Type B pancreatic cell (in vitro differentiated cells): ENCODE measurements at places on chromosomes 2 and 18. TPM values are rescaled to one million over a fixed set of nuclear protein-coding genes. Genes with fewer than 3 reads are reported as not detected.

GRCh38 chr2:46257476-46257875 lies 39.7 kb upstream of the EPAS1 start:
- no peak for DNase-seq

GRCh38 chr2:195419033-195419432 lies 238.0 kb upstream of the SLC39A10 start:
- no peak for DNase-seq

- DNase-seq: no peak
Observed at GRCh38 chr2:69975136-69975852, 13.9 kb upstream of the ASPRV1 start.

GRCh38 chr2:165402162-165402561 lies 67.3 kb upstream of the CSRNP3 start:
- no peak for DNase-seq

GRCh38 chr18:7535436-7536205 lies 31.5 kb upstream of the PTPRM start:
- no peak for DNase-seq

DNA sequence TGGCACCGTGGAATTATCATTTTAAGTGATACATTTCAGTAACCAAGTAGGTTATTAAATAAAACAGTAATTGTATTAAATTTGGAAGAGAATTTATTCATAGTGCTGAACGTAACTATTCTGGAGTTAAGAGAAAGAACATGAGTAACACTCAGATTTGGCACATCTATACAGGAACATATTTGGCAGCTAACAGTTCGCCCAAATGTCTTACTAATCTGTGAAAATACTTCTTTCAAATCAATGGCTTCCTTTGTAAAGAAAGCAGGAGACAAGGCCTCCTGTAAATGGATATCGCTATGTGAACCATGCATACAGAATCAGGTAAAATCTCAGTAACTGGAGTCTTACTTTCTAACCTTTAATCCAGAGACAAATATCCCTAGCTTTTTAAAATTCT lies 64.4 kb downstream of the ZNF516 start:
- no peak for DNase-seq

DNA sequence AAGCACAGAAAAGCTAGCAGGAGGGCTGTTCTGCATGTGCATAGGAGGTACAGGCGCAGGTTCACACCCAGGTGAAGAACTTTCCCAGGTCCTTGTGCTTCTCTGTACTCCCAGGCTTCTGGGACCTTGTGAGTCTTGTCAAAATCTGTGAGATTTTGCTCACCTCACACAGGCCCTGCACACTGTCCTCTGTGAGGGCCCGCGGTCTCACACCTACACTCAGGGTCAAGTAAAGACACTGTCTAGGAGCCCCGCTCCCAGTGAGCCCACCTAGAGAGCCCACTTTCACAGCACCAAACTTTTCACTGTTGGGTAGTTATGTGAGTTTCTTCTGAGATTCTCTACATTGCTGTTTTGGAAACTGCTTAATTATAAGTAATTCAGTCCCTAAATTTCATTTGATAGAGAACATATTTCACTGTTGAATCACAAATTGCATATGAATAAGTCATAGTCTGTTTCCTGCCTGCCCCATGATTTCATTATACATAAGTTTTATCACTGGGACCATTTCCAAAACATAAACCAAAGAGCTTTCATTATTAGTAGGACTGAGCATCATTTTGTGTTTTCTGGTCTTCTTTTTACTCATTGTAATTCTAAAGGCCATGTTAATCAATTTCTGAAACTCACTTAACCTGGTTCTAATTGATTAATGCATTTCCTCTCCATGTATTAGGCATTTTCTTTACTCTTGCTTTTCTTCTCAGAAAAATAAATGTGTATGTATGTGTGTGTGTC lies 234.2 kb upstream of the SPOPL start:
- DNase-seq: no peak

DNA sequence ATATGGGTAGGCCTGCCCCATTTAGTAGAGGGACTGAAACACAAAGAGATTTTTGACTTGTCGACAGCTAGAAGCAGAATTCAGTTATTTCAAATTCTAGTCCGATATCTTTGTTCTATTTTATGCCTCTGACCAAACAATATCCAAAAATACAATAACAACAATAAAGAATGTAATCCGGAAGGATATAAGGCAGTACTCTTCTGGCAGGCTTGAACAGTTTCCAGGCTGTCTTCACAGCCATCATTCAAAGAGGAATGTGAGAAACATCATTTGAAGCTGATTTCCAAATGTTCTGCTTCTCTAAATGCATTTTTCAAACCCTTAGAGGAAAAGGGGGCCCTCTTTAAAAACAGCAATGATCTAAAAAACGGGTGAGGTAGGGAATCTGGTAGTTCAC lies 36.7 kb upstream of the SPTBN1 start:
- no peak for DNase-seq

DNA sequence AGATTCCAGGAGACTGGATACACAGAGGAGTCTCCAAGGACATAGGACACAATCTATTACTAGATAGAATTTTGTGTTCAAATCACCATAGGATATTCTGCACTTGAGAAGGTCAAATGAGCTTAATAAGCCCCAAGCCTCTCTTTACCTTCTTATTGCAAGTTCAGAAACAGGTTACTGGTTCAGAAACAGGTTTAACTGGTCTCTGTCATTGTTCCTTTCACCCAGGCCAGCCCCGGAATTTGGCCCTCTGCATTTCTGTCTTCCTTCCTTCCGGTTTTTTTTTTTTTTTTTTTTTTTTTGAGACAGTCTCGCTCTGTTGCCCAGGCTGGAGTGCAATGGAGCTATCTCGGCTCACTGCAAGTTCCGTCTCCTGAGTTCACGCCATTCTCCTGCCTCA lies 700.2 kb downstream of the EPHA4 start:
- DNase-seq: no peak

DNA sequence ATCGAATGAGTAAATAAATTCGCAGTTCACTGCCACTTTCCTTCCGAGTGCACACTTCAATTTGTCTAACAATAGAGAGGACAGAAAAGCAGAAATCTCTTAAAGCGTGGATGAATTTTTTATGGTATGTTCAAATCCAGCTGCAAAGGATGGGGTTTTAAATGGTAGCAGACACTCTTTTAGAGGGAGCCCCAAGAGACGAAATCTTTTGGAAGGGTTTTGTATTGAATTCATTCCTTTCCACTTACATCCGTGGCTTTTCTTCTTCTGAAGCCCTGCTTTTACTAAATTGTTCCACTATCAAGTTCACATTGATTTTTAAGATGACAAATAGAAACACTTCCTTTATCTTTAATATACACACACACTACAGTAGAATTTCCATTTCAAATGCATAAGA lies 680.7 kb downstream of the NR4A2 start:
- DNase-seq: no peak

DNA sequence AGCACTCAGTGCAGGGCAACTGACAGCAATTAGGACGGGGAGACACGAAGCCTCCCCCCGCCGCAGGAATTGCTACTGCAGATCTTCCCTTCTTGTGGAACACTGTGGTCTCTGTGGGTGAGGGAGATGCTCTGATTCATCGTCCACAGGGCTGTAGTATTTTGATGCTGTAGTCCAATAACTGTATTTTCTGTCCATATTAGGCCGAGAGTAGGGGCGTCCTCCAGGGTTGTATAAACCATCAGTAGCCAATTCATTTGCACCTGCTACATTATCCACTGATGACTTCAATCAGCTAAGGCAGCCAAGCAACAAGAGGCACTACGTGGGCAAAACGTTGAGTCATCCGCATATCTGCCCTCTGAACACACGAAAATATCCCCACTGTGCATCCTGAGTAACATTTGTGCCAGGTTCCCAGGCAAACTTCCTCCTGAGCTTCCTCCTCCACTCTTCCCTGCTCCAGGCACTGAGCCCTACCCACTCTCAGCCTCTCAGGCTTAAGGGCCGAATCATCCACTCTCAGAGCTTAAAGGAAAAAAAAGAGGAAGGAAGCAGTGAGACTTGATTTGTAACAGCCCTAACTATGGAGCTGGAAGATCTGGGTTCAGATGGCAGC lies 62.1 kb downstream of the LBH start:
- DNase-seq: no peak

GRCh38 chr2:37149626-37150322 lies 7.0 kb downstream of the EIF2AK2 start:
- DNase-seq: no peak

- DNase-seq: no peak
Observed at GRCh38 chr2:172806493-172806892, 70.8 kb downstream of the RAPGEF4 start.

DNA sequence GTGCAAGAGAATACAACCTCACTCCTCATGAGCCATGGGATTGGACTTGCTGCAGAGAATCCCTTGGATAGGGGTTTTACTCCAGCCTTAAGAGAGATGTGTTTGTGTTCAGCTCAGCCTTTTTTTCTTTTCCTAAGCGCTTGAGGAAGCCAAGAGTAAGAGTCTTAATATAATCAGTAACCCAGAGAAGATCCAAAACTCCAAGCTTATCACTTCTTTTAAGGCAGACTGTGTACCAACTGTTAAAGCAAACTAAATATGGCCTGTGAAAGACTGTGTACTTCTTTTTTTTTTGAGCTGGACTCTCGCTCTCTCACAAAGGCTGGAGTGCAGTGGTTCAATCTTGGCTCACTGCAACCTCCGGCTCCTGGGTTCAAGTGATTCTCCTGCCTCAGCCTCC lies 30.4 kb downstream of the MSGN1 start:
- no peak for DNase-seq

The PTPRN gene
- 17.5 and 35.6 TPM in 2 replicates for total RNA-seq

The NR4A2 gene
- total RNA-seq: 4.4 and 11.0 TPM in 2 replicates

The CYP27C1 gene
- total RNA-seq: 0.62 and 5.1 TPM in 2 replicates

The KCNE4 gene
- total RNA-seq: 2.5 and 3.2 TPM in 2 replicates

The IL18RAP gene
- total RNA-seq: 1.2 and 2.5 TPM in 2 replicates

The CRYGD gene
- total RNA-seq: not detected in 2 replicates

The POTEJ gene
- total RNA-seq: not detected in 2 replicates

The RAX gene
- not detected in 2 replicates for total RNA-seq
